CD4-positive, alpha-beta T cell treated with Interleukin-21 for 1 hour (primary cell): ENCODE measurements at places on chromosomes 7 and 10.

DNA sequence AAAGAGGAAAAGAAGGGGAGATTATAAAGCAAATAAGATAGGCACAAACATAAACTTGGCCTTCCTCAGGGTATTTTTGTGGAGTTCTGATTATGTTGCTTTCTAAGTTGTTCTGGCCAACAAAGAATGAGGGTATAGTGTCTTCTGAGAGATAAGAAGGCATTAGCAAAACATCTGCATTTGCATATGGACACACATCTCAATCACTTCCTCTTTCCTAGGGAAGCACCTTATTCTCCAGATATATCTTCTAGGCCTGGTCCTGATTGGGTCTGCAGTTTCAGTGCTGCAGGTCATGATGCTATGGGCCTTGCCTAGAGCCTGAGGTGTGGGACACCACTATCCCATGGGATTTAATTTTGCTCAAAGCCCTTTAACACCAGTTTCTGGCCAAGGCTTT is 308.8 kb upstream of the PHYHIPL start:
- no peak for DNase-seq

DNA sequence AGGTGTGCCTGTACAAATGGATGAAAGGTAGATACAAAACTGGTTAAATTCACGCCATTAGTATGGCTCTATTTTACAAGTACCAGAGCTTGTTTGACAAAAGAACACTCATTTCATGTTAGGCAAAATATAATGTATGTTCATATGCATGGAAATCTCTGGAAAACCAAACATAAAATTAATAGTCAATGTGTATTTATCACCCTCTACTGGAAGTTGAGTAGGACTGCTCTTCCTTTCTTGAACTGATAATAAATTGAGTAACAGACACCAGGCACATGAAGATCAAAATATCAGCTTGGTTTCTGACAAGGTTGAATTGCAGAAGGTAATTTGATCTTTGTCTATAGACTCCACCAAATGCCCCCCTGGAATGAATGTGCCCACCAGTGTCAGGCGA is 19.8 kb upstream of the AKR1B1 start:
- no peak for DNase-seq

GRCh38 chr10:122348935-122349361 is 25.6 kb upstream of the PLEKHA1 start:
- no peak for DNase-seq

GRCh38 chr10:76769161-76769560 is 868.4 kb downstream of the KCNMA1 start:
- no peak for DNase-seq

GRCh38 chr7:77266291-77266794 is 66.7 kb upstream of the FGL2 start:
- DNase-seq, result no peak

GRCh38 chr10:117684672-117685211 is 142.2 kb downstream of the EMX2 start:
- DNase-seq, result no peak

GRCh38 chr7:156334636-156335035 is 305.9 kb upstream of the RNF32 start:
- no peak for DNase-seq

DNA sequence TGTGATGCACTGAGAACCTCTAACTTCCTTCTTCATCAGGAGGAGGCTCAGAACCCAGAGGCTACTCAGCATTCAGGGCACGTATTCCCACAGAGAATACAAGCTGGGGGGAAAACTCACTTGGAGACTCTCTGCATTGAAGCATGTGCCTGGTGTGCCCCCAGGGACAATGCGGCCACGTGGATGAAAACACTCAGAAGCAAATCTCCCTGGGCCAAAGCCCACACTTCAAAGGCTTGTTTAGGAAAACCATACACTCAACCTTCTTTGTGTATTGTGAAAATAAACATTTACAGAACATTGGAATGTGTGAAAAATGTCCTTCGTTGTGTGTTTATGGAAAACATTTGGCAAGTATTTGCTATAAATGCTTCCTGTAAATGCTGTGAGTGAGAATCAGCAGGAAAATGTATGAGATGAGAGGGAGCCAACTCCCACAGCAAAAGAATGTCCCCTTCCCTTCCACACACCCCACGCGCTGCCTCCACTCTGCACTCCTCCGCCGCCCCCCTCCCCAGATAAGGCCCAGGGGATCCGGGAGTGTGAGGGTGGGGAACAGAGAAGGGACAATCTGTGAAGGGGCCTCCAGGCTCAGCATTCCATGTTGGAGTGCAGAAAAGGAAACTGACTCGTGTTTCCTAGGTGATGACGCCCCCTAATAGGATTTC is 339.5 kb downstream of the ELMO1 start:
- no peak for DNase-seq

GRCh38 chr7:26278770-26279169 is 12.9 kb upstream of the SNX10 start:
- DNase-seq, result peak; percentile 49

DNA sequence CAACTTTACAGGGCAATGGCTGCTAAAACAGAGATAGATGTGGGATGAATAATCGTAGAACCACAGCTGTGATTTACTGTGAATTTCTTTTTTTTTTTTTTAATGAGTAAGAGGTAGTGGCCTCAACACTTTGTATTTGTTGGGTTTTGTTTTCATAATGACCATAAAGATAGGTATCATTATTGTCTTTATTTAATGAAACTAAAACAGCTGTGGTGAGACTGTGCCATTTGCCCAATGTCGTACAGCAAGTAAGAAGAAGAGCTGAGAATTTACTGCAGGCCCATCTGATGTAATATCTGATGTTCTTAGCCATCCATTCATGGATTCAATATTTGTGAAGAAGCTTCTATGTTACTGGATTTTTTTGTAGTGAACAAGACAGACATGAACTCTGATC is 271.2 kb downstream of the IPMK start:
- DNase-seq, result no peak

DNA sequence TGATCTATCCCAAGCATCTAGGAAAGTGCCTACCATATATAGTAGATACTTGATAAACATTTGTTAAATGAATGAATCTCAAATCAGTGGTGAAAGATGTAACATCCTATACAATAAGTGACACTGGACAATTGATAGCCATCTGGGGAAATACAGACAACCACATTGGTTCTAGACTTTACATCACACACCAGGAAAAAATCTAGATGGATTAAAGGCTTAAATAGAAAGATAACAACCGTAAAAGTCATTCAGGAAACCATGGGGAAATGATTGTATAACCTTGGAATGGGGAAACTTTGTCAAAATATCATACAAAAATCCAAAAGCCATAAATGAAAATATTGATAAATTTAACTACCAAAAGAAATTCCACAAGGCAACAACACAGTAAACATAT is 7.0 kb upstream of the GARIN1A start:
- no peak for DNase-seq

- no peak for DNase-seq
These were observed 537.9 kb upstream of the MGMT start for GRCh38 chr10:128929131-128929530.

- no peak for DNase-seq
These were observed 4.5 kb upstream of the MACROH2A2 start for GRCh38 chr10:70048030-70048723.
